Adipose tissue (tissue), 3 donors: ENCODE measurements at places on chromosomes 4 and X. TPM values are rescaled to one million over a fixed set of nuclear protein-coding genes. Genes with fewer than 3 reads are reported as not detected.

The SYN1 gene
- 1.4 TPM for polyA plus RNA-seq

The CCDC158 gene
- polyA plus RNA-seq: 0.25 TPM

The GABRG1 gene
- polyA plus RNA-seq: 0.03 TPM

The ANKRD37 gene
- 65.7 TPM for polyA plus RNA-seq

The ODAM gene
- polyA plus RNA-seq: 1.3 TPM

The CD38 gene
- 4.7 TPM for polyA plus RNA-seq

The CYLC1 gene
- polyA plus RNA-seq: not detected

The KLHL34 gene
- polyA plus RNA-seq: 0.11 TPM

The TXLNG gene
- polyA plus RNA-seq: 19.2 TPM

The EDNRA gene
- polyA plus RNA-seq: 2.7 TPM

The MAGED4 gene
- polyA plus RNA-seq: 3.1 TPM

The TCEANC gene
- 0.97 TPM for polyA plus RNA-seq

The EFHC2 gene
- polyA plus RNA-seq: 0.67 TPM

The OCIAD2 gene
- polyA plus RNA-seq: 18.7 TPM

The DCAF8L2 gene
- not detected for polyA plus RNA-seq

The UTP3 gene
- polyA plus RNA-seq: 9.8 TPM

The ARL9 gene
- polyA plus RNA-seq: not detected

The UGT8 gene
- polyA plus RNA-seq: 0.49 TPM

The CTAG1B gene
- not detected for polyA plus RNA-seq

The SOD3 gene
- polyA plus RNA-seq: 50.0 TPM

The GUCY1B1 gene
- polyA plus RNA-seq: 5.1 TPM

The PABPC1L2B gene
- not detected for polyA plus RNA-seq

The FAM9C gene
- polyA plus RNA-seq: not detected

The CLDN34 gene
- not detected for polyA plus RNA-seq

The GPR101 gene
- polyA plus RNA-seq: not detected
